Astrocyte (in vitro differentiated cells and primary cell): ENCODE measurements at places on chromosomes 1 and 21. TPM values are rescaled to one million over a fixed set of nuclear protein-coding genes. Genes with fewer than 3 reads are reported as not detected.

Gene CD101
- total RNA-seq, result 1.6 and 2.6 TPM in 2 replicates

Gene ECM1
- total RNA-seq, result 26.0 and 27.4 TPM in 2 replicates

Gene CACYBP
- 87.8 and 95.0 TPM in 2 replicates for total RNA-seq

Gene UBE4B
- 37.4 and 41.5 TPM in 2 replicates for total RNA-seq

Gene VSIG8
- total RNA-seq, result not detected in 2 replicates

Gene NPHS2
- total RNA-seq, result not detected in 2 replicates

Gene HAX1
- 82.2 and 89.9 TPM in 2 replicates for total RNA-seq

- peak overlapping the region; percentile 81 for H3K27ac ChIP-seq
- peaks cover 63% of the 10 kb centered on the region for H3K4me1 ChIP-seq
- DNase-seq, result no peak
- H3K27me3 ChIP-seq, result no peaks in the 10 kb centered on the region
- H3K36me3 ChIP-seq, result peaks cover 30% of the 10 kb centered on the region
- no peak overlapping the region for H3K4me3 ChIP-seq
Measured at GRCh38 chr1:223730479-223731132, 18.3 kb downstream of the CAPN2 start.

DNA sequence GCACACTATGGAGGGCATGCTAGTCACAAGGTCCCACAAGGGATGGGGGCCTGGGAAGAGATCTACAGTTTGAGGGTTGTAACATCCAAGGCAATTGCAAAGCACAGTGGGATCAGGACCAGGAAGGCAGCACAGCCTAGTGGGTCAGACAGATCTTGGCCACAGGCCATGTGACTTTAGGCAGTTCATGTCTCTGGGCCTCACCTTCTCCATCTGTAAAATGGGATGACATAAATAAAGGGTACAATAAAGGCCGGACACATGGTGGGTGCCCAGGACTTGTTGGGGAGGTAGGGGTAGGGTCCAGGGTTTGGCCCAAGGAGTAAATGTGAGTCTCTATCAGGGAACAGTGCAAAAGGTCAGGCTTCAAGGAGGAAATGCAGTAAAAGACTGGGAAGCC lies 18.1 kb upstream of the IGSF21 start:
- no peaks in the 10 kb centered on the region for H3K27me3 ChIP-seq
- H3K4me1 ChIP-seq, result peaks cover 5% of the 10 kb centered on the region
- H3K36me3 ChIP-seq, result no peaks in the 10 kb centered on the region
- DNase-seq, result no peak
- H3K27ac ChIP-seq, result no peak overlapping the region

- no peak for DNase-seq
- H3K4me1 ChIP-seq, result no peaks in the 10 kb centered on the region
- no peaks in the 10 kb centered on the region for H3K36me3 ChIP-seq
Measured at GRCh38 chr1:63289135-63289534, 33.2 kb upstream of the FOXD3 start.

DNA sequence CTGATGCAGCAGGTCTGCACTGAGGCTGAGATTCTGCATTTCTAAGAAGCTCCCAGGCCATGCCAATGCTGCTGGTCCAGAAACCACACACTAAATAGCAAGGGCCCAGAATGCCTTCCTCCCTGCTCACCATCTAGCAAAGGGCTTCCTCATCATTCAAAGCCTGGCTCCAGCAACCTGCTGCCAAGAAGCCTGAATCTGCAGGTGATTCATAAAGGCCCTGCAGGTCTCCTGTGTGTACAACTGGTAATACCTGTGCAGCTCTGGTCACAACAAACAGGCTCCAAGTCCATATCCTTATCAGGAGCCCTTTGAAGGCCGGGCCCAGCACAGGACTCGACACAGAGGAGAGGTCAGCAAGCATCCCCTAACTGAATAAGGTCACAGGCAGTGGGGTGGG lies 26.7 kb downstream of the GLIS1 start:
- no peaks in the 10 kb centered on the region for H3K36me3 ChIP-seq
- H3K4me1 ChIP-seq, result no peaks in the 10 kb centered on the region
- no peaks in the 10 kb centered on the region for H3K27me3 ChIP-seq
- no peak overlapping the region for H3K27ac ChIP-seq
- no peak for DNase-seq

DNA sequence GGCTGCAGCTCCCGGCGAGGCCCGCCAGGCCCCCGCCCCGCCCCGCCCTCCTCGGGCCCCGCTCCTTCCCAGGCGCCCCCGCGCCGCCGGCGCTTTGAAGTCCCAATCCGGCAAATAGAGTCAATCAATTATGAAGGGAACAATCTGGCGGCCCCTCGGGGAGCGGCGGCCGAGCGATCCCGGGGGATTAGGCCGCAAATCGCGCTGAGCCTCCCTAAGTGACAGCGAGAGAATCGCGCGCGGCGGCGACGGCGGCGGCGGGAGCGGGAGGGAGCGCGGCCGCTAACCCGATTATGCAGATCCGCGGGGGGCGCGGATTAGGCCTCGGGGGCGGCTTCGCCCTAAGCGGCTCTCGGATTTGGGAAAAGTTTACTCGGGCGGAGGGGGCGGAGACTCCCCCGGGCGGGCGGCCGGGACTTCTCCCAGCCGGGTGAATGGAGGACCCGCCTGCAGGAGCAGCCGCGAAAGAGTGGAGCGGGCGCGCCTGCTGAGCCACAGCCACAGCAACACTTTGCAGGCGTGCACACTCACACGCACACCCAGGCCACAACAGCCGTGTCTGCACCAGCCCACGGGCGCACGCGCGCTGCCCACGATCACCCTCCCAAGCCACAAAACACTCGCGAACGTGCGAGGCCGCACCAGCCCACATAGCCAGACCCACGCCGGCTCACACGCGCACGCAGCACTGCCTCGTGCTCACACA lies 23.0 kb upstream of the DMBX1 start:
- H3K27ac ChIP-seq, result no peak overlapping the region
- DNase-seq, result no peak
- H3K4me3 ChIP-seq, result peak overlapping the region; percentile 56
- peaks cover 8% of the 10 kb centered on the region for H3K4me1 ChIP-seq
- H3K27me3 ChIP-seq, result peaks cover 40% of the 10 kb centered on the region
- no peaks in the 10 kb centered on the region for H3K36me3 ChIP-seq

- no peak overlapping the region for H3K4me3 ChIP-seq
- no peaks in the 10 kb centered on the region for H3K4me1 ChIP-seq
- H3K27me3 ChIP-seq, result peaks cover 5% of the 10 kb centered on the region
- no peak overlapping the region for H3K27ac ChIP-seq
Measured at GRCh38 chr1:229114850-229115365, 156.0 kb upstream of the RAB4A start.

GRCh38 chr1:57206038-57206437 lies 217.8 kb downstream of the DAB1 start:
- no peak for DNase-seq

DNA sequence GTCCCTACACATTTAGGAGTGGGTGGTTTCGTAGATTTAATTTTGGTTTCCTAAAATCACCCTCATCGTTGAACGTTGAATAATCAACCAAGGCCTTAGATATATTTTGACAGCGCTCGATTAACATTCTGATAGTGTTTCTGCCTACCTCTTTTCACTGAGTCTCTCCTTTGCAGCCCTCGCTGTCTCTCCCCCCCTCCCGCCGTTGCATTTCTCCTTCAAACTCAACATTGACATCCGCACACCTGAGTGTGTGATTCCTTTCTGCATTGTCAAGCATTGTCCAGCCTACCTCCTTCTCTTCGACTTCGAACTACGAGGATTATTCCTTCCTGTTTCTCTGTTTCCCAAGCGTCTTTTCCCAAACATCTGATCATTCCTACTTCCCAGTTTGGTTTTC lies 1.8 kb upstream of the ADAMTS1 start:
- peak overlapping the region; percentile 70 for H3K4me3 ChIP-seq
- peaks cover 24% of the 10 kb centered on the region for H3K4me1 ChIP-seq
- peaks cover 6% of the 10 kb centered on the region for H3K27me3 ChIP-seq

DNA sequence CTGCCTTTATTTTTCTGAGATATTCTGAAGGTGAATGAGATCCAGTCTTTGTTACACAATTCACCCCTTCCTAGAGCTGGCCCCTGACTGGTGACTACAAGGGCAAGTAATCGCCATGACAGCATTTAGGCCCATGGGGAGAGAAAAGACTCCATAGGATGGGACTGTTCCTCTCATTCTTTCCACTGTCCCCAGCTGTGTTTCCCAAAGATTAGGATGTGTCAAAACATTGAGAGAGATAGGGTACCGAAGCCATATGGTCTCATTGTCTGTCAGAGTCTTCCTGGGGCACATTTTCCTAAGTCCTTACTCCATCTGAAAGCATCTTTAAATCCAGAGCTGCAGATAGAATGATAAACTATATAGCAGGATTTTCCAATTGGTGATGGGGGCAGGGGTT lies 423.5 kb downstream of the OMA1 start:
- DNase-seq, result no peak
- no peaks in the 10 kb centered on the region for H3K36me3 ChIP-seq
- no peak overlapping the region for H3K4me3 ChIP-seq
- H3K27ac ChIP-seq, result no peak overlapping the region

DNA sequence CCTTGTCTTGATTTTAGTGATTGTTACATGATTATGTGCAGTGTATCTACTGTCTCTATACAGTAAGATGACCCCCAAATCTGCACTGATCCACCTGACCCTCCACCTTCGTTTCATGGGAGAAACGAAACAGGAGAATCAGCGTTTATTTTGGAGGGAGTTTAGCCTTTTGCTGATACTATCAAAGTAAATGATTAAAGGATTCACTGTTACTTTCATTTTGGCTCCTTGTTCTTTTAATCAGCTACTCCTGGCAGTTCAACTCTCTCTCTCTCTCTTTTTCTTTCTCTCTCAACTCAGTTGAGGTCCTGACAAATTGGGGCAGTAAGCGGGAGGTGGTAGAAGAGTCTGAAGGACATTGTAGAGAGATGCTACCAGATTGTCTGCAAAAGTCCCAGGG lies 9.9 kb upstream of the OR6K3 start:
- no peak for DNase-seq
- H3K27me3 ChIP-seq, result no peaks in the 10 kb centered on the region
- H3K27ac ChIP-seq, result no peak overlapping the region
- H3K36me3 ChIP-seq, result no peaks in the 10 kb centered on the region
- H3K4me3 ChIP-seq, result no peak overlapping the region

- peaks cover 13% of the 10 kb centered on the region for H3K4me1 ChIP-seq
- peaks cover 78% of the 10 kb centered on the region for H3K27me3 ChIP-seq
- H3K36me3 ChIP-seq, result no peaks in the 10 kb centered on the region
- no peak for DNase-seq
- no peak overlapping the region for H3K27ac ChIP-seq
- H3K4me3 ChIP-seq, result no peak overlapping the region
Measured at GRCh38 chr1:61334718-61335589, 252.6 kb downstream of the NFIA start.

GRCh38 chr1:201954263-201955008 lies 867 bp upstream of the TIMM17A start:
- H3K4me3 ChIP-seq, result peak overlapping the region; percentile 98
- peaks cover 9% of the 10 kb centered on the region for H3K4me1 ChIP-seq
- H3K36me3 ChIP-seq, result peaks cover 16% of the 10 kb centered on the region
- no peak for DNase-seq

GRCh38 chr1:111164151-111164550 lies 24.1 kb downstream of the CEPT1 start:
- H3K4me3 ChIP-seq, result no peak overlapping the region
- H3K36me3 ChIP-seq, result no peaks in the 10 kb centered on the region
- DNase-seq, result no peak
- H3K27me3 ChIP-seq, result no peaks in the 10 kb centered on the region
- H3K4me1 ChIP-seq, result no peaks in the 10 kb centered on the region

- no peaks in the 10 kb centered on the region for H3K36me3 ChIP-seq
- no peak overlapping the region for H3K4me3 ChIP-seq
- peaks cover 27% of the 10 kb centered on the region for H3K27me3 ChIP-seq
- DNase-seq, result no peak
- no peaks in the 10 kb centered on the region for H3K4me1 ChIP-seq
- H3K27ac ChIP-seq, result no peak overlapping the region
Measured at GRCh38 chr1:114215436-114215835, 61.8 kb upstream of the SYT6 start.

- no peak overlapping the region for H3K4me3 ChIP-seq
- no peak for DNase-seq
- no peak overlapping the region for H3K27ac ChIP-seq
- no peaks in the 10 kb centered on the region for H3K36me3 ChIP-seq
- H3K4me1 ChIP-seq, result no peaks in the 10 kb centered on the region
- no peaks in the 10 kb centered on the region for H3K27me3 ChIP-seq
Measured at GRCh38 chr1:18668046-18668445, 37.4 kb downstream of the PAX7 start.

DNA sequence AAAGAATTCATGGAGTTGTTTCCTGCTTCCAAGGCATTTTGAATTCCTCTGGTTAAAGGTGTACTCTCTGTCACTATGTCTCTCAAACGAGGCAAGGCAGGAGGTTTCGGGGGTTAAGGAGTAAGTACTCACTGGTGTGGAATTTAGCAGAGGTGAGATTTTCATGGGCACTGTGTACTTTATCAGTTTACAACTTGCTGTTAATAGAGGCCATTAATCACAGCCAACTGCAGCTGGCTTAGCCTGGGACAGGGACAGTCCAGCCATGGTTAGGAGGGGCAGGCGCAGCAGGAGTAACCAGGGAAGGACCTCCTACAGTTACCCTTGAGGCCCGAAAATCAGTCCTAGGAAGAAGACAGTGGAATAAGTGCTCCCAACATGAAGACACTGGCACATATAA lies 18.1 kb upstream of the TMEM9 start:
- no peak for DNase-seq
- H3K36me3 ChIP-seq, result no peaks in the 10 kb centered on the region
- no peak overlapping the region for H3K27ac ChIP-seq
- peaks cover 6% of the 10 kb centered on the region for H3K27me3 ChIP-seq
- no peak overlapping the region for H3K4me3 ChIP-seq

GRCh38 chr1:28441674-28442073 lies 64.2 kb upstream of the RCC1 start:
- DNase-seq, result no peak
- peaks cover 23% of the 10 kb centered on the region for H3K4me1 ChIP-seq
- H3K36me3 ChIP-seq, result no peaks in the 10 kb centered on the region
- no peaks in the 10 kb centered on the region for H3K27me3 ChIP-seq
- no peak overlapping the region for H3K27ac ChIP-seq

- H3K4me3 ChIP-seq, result no peak overlapping the region
- no peak for DNase-seq
- H3K27ac ChIP-seq, result no peak overlapping the region
Measured at GRCh38 chr1:20344738-20345137, 54.1 kb downstream of the VWA5B1 start.

DNA sequence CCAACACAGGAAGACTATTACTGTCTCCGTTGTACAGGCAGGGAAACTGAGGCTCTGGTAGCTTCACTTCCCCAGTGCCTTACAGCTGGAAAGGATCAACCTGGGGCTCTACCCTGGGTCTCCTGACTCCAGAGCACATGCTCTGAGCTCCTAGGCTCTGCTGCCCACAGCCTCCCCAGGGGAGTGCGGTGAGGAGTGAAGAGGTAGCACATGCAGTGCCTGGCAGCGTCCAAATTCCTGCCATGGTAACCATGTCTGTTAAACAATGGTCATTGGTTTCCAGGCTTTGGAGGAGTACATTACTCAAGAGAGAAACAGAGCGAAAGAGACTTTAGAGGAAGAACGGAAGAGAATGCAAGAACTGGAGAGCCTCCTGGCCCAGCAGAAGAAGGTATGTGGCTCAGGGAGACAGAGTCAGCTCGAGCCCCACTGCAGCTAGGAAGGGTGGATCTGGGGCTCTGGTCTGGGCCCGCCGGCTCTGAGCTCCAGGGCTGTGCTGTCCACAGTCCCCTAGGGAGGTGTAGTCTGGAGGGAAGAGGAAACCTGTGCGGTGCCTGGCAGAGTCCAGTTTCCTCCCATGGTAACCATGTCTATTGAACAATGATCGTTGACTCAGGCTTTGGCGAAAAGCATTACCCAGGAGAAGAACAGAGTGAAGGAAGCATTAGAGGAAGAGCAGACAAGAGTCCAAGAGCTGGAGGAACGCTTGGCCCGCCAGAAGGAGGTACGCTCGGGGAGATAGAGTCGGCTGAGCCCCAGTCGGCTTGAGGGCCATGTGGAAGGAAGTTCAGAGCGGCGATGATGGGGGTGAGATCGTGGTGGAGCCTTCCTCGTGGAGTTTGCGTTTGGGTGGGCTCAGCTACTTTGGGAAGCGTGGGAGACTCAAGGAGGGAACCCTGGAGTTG lies 64.6 kb upstream of the EFHD2 start:
- no peak overlapping the region for H3K4me3 ChIP-seq
- DNase-seq, result no peak
- H3K4me1 ChIP-seq, result peaks cover 11% of the 10 kb centered on the region
